Peyer's patch (tissue), 4 donors: ENCODE measurements at places on chromosomes 3 and 15.

DNA sequence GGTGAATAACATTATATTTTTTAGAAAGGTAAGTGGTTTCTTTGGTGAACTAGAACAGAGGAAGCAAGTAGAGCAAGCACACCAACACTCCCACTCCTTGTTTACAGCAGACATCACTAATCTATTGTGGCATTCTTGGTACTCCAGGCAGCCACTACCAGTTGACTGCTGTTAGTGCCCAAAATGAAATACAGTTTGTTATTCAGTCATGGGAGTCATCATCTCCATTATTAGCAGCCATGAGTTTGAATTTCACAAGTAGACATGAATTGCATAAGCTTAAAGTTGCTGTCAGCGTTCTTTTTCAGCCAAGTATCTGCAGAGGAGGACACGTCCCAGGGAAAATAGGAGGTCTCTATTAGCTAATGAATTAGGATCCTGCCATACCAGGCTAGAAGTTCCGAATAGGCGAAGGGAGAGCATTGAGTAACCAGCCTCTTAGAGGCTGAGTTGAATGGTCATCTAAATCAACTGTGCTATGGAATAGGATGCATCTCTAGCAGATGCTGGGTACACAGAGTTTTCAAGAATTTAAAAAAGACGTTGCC lies 252.7 kb upstream of the ICE2 start:
- DNase-seq: no peak

DNA sequence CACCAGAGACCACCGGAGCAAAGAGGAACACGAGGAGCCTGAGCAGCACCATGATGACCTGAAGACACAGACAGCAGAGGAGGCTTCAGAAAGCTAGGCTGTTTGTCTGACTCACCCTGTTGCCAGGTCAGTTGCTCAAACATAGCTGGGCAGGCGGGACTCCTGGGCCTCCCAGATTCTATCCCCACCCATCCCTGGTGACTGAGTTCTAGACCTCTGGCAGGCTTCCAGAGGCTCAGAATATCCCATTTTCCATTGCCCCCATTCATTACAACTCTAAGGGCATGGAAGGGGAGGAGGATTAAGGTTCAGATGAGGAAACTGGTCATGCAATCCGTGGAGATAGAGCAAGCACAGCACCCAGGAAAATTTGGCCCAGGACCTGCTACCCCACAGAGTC lies at the start of gene CDHR4:
CDHR4 (minus strand) TSS at position 113 of the 400 bp plus-strand sequence; CDS start at position 52, 61 bp downstream.
- DNase-seq: no peak

GRCh38 chr3:26460985-26461384 lies 161.6 kb upstream of the LRRC3B start:
- DNase-seq: no peak

- DNase-seq: peak; percentile 23
Observed at GRCh38 chr3:126446301-126446700, 29.4 kb downstream of the ZXDC start.

- no peak for DNase-seq
Observed at GRCh38 chr15:69784798-69785566, 312.7 kb downstream of the TLE3 start.

DNA sequence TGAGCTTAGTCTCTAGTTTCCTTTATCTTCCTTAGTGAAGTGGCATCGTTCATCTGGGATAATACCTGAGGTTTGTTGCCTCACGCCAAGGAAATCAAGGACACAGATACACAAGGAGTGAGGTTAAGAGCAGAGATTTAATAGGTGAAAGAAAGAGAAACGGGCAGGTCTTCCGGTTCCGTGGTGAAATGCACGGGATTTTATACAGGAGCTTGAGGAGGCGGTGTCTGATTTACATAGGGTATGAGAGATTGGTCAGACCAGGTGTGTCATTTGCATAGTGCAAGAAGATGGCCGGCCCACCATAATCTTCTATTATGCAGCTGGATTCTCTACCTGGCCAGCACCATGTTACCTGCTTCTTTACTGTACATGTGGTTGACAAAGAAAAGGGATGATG lies 17.2 kb downstream of the ARRDC4 start:
- DNase-seq: no peak

- DNase-seq: no peak
Observed at GRCh38 chr15:73550190-73550589, 83.0 kb downstream of the NPTN start.

DNA sequence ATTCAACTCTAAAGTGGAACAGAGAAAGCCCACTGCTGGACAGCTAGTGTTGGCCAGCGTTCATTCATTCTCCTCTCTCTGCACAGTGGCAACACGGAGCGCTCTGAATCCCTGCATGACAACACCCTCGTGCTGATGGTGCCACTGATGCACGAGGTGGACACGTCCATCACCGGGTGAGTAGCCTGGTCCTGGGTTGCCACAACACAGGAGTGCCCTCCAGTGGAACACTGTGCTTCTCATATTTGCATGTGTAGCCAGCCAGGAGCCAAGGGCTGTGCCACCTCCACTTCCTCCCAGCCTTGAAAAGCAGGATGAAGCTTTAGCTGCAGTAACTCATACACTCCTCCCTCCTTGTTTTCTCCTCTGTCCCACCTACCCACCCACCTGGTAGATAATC lies 120.0 kb upstream of the CTDSPL start:
- no peak for DNase-seq

DNA sequence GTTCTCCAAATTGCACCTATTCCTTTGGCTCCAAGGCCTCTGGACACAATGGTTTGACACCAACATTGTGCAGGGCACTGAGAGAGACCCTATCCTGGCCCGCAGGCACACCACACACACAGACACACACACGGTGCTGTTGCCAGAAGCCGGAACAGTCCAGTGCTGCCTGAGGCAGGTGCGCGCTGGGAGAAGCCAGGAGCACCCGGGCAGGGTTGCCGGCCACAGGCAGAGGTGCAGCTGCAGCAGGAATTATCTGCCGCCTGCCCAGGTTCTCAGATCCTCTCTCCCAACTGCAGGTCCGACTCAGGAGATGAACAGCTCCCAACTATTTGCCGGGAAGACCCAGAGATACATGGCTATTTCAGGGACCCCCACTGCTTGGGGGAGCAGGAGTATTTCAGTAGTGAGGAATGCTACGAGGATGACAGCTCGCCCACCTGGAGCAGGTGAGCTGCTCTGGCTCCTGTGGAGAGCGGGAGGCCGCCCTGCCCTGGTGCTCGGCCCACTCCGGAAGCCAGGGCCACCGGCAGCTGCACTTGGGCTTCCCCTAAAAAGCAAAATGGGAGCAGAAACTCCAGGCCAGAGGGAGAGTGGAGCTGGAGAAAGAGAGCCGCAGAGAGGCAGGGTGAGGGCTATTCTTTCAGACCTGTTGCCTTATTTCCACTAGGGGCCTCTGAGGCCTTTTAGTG lies 42.9 kb downstream of the CHDH start:
- DNase-seq: peak; percentile 17

DNA sequence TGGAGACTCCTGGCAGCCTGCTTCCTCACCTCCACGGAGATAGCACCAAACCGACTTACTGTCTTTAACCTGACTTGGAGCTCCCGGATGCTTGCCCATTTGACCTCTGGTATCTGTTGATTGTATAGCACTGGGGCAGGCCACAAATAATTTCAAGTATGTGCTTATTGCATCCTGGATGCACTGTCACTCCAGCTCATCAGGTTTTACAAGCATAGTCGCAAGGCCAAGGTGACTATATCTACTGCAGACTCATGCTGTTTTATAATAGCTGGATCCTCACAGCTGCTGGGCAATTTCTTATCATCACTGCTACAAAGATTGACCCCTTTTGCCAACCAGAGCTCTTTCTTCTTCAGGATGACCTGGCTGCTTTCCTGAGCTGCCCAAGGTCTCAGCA lies 45.6 kb downstream of the PEX5L start:
- DNase-seq: no peak

DNA sequence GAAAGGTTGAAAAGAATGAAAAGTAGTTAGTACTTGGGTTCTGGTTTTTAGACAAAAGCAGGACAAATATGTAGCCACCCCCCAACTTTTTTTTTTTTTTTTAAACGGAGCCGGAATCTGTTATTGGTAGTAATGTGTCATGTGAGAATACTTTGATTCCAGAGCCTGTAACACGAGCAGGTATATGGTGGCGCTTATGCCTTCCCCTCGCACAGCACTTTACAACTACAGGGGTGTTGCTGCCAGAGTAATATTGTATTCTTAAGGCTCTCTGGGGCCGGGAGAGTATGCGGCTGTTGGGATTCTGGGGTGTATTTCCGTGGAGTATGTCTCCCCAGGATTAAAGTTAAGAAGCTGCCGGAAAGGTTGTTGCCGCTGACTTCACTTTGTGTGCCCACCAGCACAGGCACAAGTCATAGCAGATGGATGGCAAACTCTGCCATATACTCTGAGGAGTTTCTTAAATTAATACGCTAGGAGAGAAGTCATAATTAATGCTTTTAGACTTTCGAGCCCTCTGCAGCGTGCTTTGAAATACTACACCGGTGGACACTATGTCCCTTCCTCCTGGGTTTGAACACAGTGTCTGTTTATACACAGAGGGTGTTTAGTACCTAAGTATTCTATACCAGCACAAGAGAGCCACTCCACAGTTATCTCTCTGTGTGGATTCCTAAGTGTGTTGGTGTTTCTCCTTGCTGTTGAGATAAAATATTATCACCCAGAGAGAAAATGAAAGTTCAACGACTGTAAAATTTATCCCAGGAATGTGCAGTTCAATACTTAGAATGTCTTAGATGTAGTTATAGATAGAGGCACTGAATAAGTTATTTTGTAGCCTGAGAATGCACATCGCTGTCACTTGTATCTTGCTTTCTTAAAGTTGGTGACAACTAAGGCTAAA lies 1.4 kb downstream of the MBNL1 start:
- peak; percentile 63 for DNase-seq

DNA sequence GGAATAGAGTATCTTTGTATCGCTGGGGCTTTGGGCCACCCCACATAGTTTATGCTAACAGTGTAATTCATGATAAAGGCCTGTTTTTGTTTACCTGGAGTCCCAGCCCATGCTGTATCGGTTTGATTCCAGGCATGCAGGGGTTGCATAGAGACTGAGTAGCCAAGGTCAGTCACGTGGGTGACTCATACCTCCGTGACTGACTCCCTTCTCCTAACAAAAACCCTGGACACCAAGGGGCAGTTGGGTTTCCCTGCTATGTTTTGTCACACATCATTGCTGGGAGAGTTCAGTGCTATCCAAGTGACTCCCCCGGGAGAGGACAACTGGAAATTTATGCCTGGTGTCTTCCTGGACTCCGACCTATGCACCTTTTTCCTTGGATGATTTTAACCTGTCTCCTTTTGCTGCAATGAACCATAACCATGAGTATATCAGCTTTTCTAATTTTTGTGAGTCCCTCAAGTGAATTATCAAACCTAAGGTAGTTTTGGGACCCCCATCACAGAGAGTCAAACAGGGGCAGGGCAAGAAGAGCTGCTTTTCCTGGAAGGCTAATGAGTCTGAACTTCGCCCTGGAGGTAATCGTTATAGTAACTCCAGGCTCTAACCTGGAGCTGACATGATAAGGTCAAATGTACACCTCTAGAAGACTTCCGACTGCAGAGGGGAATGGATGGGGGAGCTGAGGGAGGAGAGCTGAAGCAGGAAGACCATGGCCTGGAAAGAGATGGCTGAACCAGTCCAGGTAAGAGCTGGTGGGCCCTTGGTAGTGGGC lies 57.0 kb downstream of the SRGAP3 start:
- no peak for DNase-seq

- DNase-seq: no peak
Observed at GRCh38 chr15:50562735-50563640, 16.5 kb upstream of the USP50 start.

DNA sequence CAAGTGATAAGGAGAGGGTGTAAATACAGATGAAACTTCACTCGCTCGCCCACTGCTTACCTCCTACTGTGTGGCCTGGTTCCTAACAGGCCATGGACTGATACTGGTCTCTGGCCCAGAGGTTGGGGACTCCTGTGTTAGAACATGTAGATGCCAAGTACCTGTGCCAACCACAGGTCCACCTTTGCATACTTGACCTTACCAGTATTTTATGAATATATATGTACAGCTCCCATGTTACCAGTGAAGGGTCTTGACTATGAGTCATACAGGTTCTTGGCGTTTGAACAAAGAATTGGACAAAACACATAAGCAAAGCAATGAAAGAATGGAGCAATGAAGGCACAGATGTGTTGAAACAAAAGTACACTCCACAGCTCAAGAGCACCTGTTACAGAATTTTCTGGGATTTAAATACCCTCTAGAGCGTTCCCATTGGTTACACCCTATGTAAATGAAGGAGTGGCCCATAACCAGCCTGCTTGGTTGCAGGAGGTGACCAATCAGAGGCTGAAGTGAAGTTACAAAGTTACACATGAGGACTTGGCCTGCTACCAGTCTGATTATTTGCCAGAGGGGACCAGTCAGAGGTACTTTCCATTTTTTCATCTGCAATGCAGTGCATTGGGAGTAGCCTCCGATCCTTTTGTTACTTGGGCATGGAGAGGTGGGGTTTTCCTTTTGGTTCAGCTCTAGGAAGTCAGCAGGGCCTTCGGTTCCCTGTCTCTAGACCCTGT lies 1.7 kb upstream of the GFM1 start:
- DNase-seq: no peak

DNA sequence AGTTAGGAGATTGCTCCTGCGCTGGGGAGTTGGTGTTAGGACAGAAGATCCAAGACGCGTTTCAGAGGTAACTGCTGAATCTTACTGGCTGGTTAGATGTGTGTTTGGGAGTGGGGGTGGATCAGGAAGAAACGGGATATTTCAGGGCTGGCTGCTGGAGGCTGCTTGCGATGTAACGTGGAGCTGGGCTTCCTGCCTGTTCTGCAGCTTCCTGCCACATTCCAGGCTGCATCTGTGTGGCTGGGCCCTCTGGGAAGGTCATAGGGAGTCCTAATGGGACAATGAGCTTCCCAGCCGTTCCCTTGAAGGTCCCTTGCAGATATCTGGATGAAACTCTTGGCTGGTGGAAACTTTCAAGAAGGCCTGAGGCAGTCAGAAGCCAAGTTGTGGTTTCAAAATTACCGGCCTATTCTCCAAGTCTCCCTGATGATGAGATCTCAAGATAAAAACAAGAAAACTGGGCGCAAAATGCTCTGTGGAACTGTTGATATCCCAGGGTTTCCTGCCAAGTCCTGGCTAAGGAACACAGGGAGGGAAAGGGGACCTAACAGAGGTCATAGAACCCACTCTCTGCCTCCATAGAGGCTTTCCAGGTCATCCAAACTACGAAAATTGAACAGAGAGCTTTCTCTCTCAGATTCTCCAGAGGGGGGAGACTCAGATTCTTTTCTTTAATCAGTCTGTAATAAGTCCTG lies 67.0 kb downstream of the NOX5 start:
- DNase-seq: no peak

GRCh38 chr3:30964612-30965011 lies 70.2 kb upstream of the GADL1 start:
- DNase-seq: no peak

GRCh38 chr3:114290911-114291901 lies 2.6 kb upstream of the TIGIT start:
- DNase-seq: peak; percentile 93

- DNase-seq: no peak
Observed at GRCh38 chr15:41169781-41170180, 53.7 kb upstream of the INO80 start.
